NCI-H460 (cell line): ENCODE measurements at places on chromosomes 6 and 20.

- no peak for DNase-seq
Observed at GRCh38 chr6:96852605-96853004, 15.3 kb upstream of the GPR63 start.

DNA sequence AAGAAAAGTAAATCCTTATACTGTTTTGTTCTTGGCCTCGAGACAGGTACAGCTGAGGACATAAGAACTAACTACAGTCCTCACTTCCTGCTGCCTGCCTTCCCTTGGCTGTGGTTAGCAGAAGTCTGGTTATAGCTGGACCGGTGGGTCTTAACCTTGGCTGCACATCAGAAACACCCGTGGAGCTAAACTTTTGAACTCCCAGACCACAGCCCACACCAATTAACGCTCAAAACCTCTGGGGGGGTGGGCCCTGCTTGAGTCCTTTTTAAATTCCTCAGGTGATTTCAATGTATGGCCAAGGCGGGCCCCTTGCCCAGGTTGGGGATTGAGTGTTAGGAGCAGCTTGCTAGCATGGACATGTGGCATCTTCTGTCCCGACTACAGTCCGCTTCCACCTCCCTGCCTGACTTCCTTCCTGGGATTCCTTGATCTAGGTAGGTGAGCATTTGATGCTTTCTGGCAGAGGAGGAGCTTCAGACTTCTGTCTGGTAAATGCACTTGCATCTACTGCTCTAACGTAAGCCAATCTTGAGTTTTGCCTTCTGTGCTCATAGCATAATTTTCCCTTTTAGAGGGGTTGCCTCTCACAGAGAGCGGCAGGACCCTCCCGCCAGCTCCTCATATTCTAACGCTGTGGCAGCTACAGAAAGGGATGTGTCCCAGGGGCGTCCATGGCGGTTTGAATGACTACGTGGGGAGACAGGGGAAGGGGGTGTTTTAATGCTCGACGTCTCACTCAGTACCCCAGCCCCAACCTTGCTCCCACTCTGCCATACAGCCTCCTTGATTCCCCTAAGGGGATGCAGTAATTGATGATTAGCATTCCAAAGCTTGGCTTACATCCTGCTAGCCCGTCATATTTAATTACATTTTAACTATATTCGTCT is 390.1 kb downstream of the ZFAND3 start:
- DNase-seq: no peak

GRCh38 chr20:59374261-59374660 is 73.8 kb downstream of the EDN3 start:
- no peak for DNase-seq

DNA sequence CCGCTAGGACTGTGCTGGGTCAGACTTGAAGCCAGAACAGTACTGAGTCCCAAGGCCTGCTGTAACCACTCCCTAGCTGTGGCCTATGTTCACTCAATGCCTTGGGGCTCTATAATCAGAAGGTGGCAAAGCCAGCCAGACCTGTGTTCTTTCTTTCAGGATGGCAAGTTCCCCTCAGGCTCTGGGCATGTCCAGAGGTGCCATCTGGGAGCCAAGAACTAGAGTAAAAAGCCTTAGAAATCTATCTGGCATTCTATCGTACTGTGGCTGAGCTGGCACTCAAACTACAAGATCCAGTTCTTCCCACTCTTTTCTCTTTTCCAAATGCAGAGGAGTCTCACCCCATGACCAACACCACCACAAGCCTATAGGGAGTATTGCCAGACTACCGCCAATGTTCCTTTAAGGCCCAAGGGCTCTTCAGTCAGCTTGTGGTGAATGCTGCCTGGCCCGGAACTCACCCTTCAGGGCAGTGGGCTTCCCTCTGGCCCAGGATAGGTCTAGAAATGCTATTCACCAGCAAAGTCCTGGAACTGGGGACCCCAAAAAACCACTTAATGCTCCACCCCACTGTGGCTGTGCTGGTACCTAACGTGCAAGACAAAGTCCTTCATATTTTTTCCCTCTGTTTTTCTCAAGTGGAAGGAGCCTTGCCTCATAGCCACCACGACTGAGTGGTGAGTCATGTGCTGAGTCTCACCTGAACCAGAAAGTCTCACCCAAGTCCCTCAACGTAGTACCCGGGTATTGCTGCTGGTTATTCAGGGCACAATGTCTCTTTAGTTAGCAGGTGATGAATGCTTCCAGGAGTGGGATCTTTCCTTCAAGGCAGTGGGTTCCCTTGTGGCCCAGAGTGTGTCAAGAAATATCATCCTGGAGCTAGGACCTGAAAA is 8.6 kb upstream of the SIRPB2 start:
- DNase-seq: no peak

DNA sequence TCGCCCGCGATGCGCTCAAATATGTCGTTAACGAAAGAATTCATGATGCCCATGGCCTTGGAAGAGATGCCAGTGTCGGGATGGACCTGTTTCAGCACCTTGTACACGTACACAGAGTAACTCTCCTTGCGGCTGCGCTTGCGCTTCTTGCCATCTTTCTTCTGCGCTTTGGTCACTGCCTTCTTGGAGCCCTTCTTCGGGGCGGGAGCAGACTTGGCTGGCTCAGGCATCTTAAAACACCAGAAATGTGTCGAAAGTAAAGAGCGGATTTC is 36.4 kb downstream of the HFE start:
- DNase-seq: no peak

GRCh38 chr20:55538261-55538908 is 466.9 kb downstream of the CBLN4 start:
- DNase-seq: no peak

DNA sequence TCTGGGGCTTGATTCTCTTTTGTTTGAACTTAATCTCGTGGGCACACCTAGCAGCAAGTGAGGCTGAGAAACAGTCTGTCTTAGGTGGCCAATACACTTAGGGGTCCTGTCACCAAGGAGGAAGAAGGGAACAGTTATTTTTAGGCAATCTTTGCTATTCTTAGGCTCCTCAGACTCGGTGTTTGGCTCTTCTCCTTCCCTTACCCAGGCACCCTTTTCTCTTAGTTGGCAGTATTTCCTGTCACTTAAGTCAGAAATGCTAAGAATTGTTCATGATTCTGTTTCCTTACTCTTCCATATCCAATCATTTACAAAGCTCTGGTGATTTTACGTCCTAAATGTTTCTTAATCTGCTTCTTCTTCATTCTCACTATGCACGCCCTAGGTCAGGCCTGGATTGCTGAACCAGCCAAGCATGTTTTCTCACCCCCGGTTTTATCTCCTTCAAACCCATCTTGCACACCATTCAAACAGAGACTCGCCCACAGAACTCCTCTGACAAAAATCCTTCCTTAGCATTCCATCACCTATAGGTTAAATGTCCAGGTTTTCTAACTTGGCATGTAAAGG is 45.2 kb upstream of the TMEM217 start:
- no peak for DNase-seq

DNA sequence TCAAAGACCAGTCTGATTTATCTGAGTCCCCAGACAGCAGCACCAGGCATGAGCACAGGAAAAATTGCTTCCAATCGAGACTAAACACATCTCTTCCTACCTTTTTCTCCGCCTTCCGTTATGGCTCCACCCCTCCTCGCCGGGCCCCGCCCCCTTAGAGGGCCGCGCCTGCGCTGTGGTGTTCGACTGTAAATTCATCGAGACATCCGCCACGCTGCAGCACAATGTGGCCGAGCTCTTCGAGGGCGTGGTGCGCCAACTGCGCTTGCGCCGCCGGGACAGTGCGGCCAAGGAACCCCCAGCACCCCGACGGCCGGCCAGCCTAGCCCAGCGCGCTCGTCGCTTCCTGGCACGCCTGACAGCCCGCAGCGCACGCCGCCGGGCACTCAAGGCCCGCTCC is 8.9 kb downstream of the REM1 start:
- no peak for DNase-seq

- no peak for DNase-seq
Observed at GRCh38 chr6:129667034-129667433, 42.9 kb downstream of the ARHGAP18 start.

DNA sequence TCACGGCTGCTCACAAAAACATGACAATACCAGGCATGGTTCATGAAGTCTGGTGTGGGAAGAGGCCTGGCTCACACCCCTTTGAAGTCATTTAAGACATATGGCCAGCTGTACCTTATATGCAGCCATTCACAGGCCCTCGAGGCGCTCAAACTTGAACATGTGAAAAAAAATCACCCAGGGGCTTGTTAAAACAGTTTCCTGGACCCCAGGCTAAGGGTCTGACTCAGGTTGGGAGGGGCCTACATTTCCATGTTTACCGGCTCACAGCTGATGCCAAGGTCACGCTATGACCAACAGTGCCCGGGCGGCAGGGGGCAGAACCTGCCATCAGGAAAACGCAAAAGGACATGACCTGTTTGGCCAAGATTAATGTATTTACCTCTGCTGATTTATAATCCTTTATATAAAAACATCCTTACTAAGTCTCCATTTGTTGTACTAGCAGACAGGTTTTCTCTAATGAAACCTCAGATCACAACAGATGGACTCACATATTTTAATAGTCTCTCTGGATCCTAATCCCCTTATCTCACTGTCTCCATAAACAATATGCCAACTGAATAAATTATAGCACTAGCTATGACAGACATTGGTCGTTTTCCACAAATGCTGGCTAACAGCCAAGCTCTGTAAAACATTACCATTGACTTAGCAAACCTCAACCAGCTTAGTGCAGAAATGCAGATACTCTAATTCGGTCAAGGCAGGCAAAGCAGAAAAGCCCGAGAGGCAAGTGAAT is 19.9 kb downstream of the EZR start:
- DNase-seq: no peak
